ENCODE measurements at places on chromosomes 6 and 20. TPM values are rescaled to one million over a fixed set of nuclear protein-coding genes. Genes with fewer than 3 reads are reported as not detected.

GRCh38 chr6:63856271-63856670, 220.7 kb downstream of the PHF3 start:
- no peak for DNase-seq
- no peaks in the 10 kb centered on the region for H3K36me3 ChIP-seq
- H3K27ac ChIP-seq = no peak overlapping the region
- no peak overlapping the region for H3K4me3 ChIP-seq

- DNase-seq = no peak
- H3K36me3 ChIP-seq = peaks cover 10% of the 10 kb centered on the region
- H3K27ac ChIP-seq = no peak overlapping the region
- peaks cover 5% of the 10 kb centered on the region for H3K4me1 ChIP-seq
- no peaks in the 10 kb centered on the region for H3K27me3 ChIP-seq
Measured at GRCh38 chr6:5534643-5535042, 273.3 kb downstream of the FARS2 start.

DNA sequence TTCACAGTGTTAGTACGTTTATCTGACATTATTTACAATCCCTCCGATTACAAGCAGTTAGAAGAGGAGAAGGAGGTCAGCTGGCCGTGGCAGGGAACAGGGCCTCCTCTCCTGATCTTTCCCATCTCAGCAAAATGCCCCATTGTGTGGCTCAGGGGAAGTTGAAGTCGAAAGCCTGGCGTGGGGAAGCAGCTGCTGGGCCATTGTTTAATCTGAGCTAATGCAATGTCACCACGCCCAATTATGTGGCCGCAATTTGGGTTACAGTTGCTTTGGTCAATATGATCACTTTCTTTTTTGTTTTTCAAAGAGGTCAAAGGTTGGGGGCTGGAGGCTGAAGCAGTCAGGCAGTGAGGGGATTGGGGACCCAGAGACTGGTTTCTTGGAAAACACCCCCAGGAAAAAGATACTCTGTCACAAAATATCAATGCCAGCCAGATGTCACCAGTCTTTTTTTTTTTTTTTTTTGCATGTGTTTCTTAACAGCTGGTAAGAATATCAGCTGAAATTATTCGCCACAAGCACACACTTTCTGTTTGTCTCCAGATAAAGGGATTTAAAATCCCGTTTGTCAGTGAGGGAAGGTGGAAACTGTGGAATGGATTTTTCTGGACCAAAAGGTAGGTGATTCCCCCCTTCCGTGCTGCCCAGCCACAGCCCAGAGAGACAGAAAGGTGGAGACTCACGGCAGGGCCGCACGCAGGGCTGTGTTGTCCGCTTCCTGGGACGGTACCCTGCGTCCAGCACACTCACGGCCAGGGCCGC, 24.6 kb downstream of the DLL1 start:
- no peak overlapping the region for H3K27ac ChIP-seq
- no peak overlapping the region for H3K4me3 ChIP-seq
- H3K27me3 ChIP-seq = peaks cover 2% of the 10 kb centered on the region
- no peaks in the 10 kb centered on the region for H3K36me3 ChIP-seq

DNA sequence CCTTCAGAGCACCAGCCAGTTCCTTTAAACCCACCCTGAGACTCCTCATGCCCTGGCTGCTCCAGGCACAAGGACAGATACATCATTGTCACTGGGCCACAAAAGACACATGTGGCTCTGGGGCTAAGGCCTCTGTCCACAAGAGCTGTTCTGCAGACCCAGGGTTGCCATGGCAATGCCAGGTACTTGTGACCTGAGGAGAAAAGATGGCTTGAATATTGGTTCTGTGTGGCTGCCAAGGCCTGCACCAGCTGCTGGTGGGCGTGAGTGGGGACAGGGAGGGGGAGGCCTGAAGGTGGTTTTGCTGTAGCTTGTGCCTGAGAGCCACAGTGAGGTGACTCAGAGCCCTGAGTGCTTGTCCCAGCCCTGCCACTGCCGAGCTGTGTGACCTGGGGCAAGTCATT, 31.8 kb downstream of the SAYSD1 start:
- DNase-seq = peak; percentile 70
- peaks cover 21% of the 10 kb centered on the region for H3K4me1 ChIP-seq
- no peaks in the 10 kb centered on the region for H3K36me3 ChIP-seq
- peaks cover 19% of the 10 kb centered on the region for H3K27me3 ChIP-seq
- no peak overlapping the region for H3K27ac ChIP-seq

Gene CLVS2
- total RNA-seq = not detected

Measured in activated CD8-positive, alpha-beta T cell treated with anti-CD3 and anti-CD28 coated beads for 36 hours (primary cell).